ENCODE measurements at places on chromosomes 1 and 21. TPM values are rescaled to one million over a fixed set of nuclear protein-coding genes. Genes with fewer than 3 reads are reported as not detected.

The CDC42BPA gene
- total RNA-seq = 83.9 TPM

The MARCKSL1 gene
- total RNA-seq = 67.2 TPM

The IGSF9 gene
- not detected for total RNA-seq

The AMY1A gene
- total RNA-seq = not detected

The OR2L2 gene
- total RNA-seq = not detected

The ATP6V1G3 gene
- total RNA-seq = not detected

The LCE2B gene
- total RNA-seq = not detected

The ALG14 gene
- total RNA-seq = 0.97 TPM

The KIF26B gene
- total RNA-seq = 0.32 TPM

The ITGB2 gene
- total RNA-seq = under 0.01 TPM

The TEDDM1 gene
- total RNA-seq = not detected

The MIXL1 gene
- 0.32 TPM for total RNA-seq

The CNR2 gene
- not detected for total RNA-seq

The OR2L8 gene
- total RNA-seq = 0.30 TPM

The HSD11B1 gene
- total RNA-seq = 0.61 TPM

The FMO1 gene
- not detected for total RNA-seq

The FCN3 gene
- not detected for total RNA-seq

The GJA8 gene
- not detected for total RNA-seq

The VWA1 gene
- 1.6 TPM for total RNA-seq

The PROK1 gene
- not detected for total RNA-seq

The ZNF648 gene
- not detected for total RNA-seq

The OR2M4 gene
- total RNA-seq = not detected

The HAO2 gene
- not detected for total RNA-seq

The SLC25A44 gene
- total RNA-seq = 9.9 TPM

The ATPAF1 gene
- total RNA-seq = 30.2 TPM

Data from epithelial cell of umbilical artery (primary cell).